ENCODE measurements at places on chromosomes 5 and 9. TPM values are rescaled to one million over a fixed set of nuclear protein-coding genes. Genes with fewer than 3 reads are reported as not detected.

ABO gene
- total RNA-seq, result not detected

GRCh38 chr5:55621229-55621628 lies 86.5 kb upstream of the PLPP1 start:
- H3K4me3 ChIP-seq, result no peak overlapping the region
- peaks cover 6% of the 10 kb centered on the region for H3K4me1 ChIP-seq
- peak overlapping the region; percentile 88 for H3K27ac ChIP-seq
- H3K27me3 ChIP-seq, result no peaks in the 10 kb centered on the region
- no peaks in the 10 kb centered on the region for H3K36me3 ChIP-seq

- H3K27me3 ChIP-seq, result no peaks in the 10 kb centered on the region
- H3K4me3 ChIP-seq, result no peak overlapping the region
- H3K4me1 ChIP-seq, result no peaks in the 10 kb centered on the region
- DNase-seq, result no peak
Measured at GRCh38 chr5:24428345-24428744, 216.4 kb downstream of the CDH10 start.

- no peak for DNase-seq
- H3K27ac ChIP-seq, result no peak overlapping the region
- H3K27me3 ChIP-seq, result no peaks in the 10 kb centered on the region
Measured at GRCh38 chr9:97535771-97536170, 34.3 kb downstream of the TMOD1 start.

GRCh38 chr5:80152778-80153177 lies 103.1 kb downstream of the SERINC5 start:
- no peaks in the 10 kb centered on the region for H3K27me3 ChIP-seq
- peaks cover 3% of the 10 kb centered on the region for H3K36me3 ChIP-seq
- no peak overlapping the region for H3K27ac ChIP-seq

- no peak overlapping the region for H3K27ac ChIP-seq
- no peaks in the 10 kb centered on the region for H3K27me3 ChIP-seq
- DNase-seq, result no peak
- peaks cover 4% of the 10 kb centered on the region for H3K36me3 ChIP-seq
Measured at GRCh38 chr5:177226860-177227259, 76.7 kb downstream of the RAB24 start.
